ENCODE measurements at places on chromosomes 12 and 14.

DNA sequence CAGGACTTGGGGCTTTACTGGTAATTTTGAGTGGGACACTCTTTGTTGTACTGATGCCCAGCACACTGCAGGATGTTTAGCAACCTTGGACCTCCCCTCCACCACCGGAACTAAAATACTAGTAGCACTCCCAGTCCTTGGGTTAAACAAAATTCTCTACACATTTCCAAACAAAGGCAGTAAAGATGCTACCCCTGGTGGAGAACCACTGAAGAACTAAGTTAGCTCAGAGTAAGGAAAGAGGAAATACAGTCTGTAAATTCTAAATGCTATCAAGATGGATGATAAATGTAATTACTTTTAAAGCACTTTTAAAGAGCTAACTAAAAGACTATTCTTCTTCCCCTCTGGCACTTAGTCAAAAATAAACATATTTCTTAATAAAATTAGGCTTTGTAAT, 64.1 kb downstream of the LRP6 start:
- no peak for DNase-seq

GRCh38 chr12:16796168-16796567, 190.2 kb upstream of the LMO3 start:
- DNase-seq, result no peak

- DNase-seq, result peak; percentile 9
Measured at GRCh38 chr12:67593041-67593440, 55.5 kb upstream of the DYRK2 start.

DNA sequence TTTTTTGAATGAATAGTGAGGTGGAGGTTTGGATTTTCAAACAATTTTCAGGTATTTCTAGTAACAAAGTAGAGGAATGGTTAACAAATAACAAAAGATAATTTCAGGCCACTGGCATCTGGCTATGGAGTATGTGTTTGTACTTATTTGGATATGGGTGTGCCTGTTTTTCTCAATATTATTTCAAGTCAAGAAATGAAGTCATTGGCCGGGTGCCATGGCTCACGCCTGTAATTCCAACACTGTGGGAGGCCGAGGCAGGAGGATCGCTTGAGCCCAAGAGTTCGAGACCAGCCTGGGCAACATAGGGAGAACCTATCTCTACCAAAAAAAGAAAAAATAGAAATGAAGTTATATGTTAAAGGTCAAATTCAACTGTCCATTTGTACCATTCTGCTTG, 13.9 kb downstream of the SLC35E3 start:
- DNase-seq, result no peak
